ENCODE measurements at places on chromosomes 2 and 18.

DNA sequence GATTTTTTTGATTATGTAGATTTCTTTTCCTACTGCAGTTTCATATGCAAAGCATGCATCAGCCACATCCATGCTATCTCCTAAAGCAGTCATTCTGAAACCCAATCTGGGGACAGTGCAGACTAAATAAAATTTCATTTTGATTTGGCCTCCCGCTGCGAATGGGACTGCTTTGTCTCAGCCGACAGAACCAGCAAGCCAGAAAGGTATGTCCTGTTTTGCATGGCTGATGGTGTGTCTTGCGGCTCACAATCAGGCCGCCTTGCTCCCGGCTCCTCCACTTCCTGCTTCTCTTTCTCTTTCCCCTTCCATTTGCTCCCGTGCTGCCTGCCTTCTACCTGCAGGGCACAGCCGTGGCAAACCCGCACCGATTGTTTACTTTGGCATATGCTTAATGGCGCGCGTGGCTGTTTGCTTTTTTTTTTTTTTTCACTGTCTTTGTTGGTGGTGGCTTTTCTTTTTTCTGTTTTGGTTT, 419.6 kb upstream of the POU3F3 start:
- DNase-seq: no peak

DNA sequence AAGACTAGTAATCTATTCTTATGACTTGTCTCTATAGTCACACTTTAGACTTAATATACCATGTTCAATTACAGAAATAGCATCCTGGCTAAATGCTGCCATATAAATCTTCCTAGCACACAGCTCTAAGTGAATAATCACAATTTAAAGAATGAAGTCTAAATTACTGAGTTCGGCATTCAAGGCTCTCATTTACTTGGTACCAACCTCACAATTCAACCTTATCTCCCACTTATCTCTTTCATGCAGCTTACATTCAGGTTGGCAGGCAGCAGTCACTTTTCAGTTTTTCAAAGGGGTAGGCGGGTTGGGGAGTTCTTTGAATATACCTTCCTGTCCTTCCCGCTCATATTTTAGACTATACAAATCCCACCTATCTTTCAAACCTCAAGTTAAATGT, 1.5 kb downstream of the MMADHC start:
- no peak for DNase-seq

DNA sequence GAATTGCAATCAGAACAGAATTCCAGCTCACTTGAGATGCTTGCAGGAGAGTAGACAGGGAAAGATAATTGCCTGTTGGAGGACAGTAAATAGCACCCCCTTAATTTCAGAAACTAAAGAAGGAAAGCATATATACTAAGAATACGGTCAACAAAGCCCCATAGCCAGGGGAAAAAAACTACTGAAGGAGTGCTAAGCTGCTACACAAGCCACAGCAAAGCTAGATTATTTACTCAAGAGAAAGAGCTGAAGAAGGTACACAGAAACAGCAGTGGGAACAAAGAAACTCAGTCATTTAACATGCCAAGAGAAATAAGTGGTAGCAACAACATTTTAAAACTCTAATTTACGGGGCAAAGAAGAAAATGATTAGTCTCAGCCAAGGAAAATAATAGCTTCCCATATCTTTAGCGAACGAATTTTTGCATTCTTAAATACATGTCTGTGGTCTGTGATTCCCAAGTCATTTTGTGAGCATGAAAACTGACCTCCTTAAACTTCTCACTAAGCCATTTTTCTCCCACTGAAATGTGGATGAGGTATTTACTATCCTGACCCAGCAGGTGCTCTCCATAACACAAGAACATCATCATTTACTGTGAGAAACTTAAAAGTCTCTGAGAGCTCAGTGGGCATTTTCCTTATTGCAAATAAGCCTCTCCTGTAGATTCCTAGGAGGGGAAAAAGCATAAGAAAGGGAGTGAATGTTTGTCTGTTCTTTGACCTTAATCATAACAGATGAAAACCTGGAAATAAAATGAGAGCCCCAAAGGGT, 196.0 kb downstream of the PAX3 start:
- DNase-seq: no peak

DNA sequence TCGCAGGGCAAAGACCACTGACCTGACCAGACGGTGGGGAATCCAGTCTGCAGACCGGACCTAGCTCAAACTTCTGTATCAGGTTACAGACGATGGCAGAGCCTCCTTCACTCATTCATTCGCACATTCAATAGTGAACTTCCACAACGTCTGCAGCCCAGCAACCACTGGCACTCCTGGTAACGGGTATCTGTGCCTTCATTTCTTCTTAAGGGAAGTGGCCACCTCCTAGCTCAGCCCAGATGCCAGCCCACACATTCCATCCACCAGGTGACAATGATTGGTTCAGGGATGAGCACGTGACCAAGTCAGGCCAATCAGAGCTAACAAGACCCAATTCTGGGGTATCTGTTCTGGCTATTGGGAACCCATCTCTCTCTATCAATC, 15.9 kb upstream of the ARMC9 start:
- DNase-seq: no peak

DNA sequence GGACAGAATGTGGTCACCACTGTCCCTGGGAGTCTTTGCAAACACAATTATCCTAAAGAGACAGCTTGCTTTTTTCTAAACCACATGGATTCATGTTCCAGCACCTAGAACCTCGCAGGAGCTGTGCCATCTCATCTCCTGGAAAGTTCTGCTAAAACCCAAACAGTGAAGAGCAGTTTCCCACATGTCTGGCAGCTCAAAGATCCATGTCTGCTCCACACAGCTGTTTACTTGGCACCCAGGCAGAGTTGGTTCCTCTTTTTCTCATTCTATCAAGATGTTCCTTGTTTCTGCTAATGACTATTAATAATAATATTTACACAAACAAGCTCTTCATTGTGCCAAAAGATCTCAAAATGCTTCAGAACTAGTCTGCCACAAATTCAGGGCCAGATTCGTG, 30.1 kb upstream of the PID1 start:
- no peak for DNase-seq

GRCh38 chr2:227464851-227465250, 7.1 kb upstream of the AGFG1 start:
- no peak for DNase-seq

DNA sequence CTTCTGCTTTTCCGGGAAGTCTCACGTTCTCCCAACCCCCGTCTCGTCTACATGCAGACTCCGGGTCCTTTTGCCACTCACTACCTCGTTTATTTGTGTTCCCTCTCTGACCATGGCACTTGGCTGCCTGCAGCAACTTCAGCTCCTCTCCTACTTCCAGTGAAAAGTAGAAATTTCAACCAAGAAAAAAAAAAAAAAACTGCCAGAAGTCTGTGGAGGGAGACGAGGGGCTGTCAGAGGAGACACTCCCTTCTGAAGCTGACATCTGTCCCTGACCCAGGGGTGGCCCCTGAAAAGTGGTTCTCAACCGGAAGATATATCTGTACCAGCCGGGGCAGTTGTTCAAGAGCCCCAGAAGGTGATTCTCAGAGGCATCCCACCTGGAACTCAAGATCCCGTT, 742 bp upstream of the MYO5B start:
- no peak for DNase-seq

GRCh38 chr2:207423886-207424285, 105.9 kb upstream of the CREB1 start:
- peak; percentile 6 for DNase-seq

- DNase-seq: no peak
These were observed 143.6 kb downstream of the COL4A4 start for GRCh38 chr2:227020416-227020815.

DNA sequence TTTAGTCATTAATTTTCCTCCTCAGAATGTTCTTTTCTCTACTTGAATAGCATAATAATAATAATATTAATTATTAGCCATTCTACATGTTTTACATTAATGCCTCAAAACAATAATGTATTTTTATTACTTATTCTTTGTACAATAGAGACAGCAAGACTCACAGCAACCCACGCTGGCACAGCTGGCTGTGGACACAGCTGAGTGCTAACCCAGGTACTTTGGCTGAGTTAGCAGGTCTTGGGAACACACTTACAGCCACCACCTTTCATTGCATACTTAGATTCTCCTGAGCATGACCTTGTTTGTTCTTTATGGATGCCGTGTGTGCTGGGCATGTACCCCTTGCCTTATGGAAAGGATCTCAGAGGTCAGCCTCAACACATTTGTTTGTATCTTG, 260.2 kb upstream of the ST6GAL2 start:
- no peak for DNase-seq

DNA sequence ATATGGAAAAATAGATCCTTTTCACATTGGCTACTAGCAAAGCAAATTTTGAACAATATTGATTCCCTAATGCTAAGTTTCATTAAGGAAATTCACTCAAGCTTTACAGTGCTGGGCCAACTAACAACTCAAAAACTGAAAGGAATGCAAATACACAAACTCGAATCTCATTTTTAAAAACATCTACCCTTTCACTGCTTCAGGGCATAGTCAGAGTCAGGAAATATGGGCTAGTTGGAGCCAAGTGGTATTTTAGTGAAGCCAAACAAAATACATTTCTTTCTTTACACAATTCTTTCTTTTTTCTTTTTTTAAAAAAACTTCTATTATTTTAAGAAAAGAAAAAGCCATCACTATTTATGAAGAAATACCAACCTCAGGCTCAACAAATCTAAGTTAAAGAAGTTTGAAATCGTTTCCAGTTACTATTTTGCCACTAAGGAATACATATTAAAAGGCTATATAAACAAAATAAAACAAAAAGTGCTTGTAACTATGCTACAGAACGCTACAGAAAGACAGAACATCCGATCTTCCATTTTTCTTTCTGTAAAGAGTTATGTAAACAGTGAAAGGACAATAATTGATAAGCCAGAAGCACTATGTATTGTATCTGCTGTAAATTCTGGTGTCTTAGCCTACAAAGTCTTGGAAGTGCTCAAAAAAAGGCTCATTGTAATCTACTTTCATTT, 113.6 kb upstream of the STK17B start:
- DNase-seq: no peak

DNA sequence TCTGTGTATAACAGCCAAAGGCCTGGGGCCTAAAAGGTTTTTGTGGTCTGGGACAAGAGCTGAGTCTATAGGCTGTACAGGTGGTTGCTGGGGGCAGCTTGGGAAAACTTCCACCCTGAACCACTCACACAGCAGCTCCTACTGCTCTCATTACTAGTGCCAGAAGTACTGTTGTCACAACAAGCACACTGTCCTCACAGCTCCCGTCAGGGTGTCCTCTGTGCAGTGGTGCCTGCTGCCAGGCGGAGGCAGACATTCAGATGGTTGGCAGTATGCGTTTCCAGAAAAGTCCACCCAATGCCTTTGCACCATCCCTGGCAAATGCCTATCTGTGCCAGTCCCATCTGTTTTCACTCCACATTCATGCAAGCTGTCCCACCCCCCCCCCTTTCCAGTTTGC, 58.5 kb downstream of the EPAS1 start:
- no peak for DNase-seq

GRCh38 chr2:119550346-119550745, 6.1 kb downstream of the CFAP221 start:
- DNase-seq: no peak

GRCh38 chr2:156540706-156541105, 104.5 kb downstream of the GPD2 start:
- no peak for DNase-seq

DNA sequence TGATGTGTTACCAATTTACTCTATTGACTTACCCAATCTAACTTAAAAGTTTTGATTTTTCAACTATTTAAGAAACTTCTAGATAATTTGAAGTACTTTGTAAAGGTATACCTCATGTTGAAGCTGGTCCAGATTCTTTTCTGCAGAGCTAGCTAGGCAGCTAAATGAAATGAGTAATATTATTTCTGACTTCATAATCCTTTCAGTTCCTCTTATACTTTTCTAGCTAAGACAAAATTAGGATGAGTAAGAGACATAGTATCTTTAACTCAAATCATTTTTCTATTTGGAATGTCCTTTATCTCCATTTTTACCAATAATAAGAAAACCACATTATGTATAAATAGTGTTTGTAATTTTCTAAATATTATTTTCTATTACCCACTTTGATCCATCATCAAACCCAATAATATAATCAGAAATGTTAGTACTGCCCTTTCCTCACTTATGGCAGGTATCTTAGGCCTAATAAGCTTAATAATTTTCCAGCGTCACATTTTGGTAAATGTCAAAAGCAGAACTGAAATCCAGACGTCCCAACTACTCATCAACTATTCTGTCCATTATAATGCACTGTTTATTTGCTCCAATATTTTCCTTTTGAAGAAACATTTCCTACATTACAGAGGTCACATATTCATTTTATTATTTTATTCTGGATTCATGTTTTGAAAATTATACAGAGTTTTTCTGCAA, 456.6 kb downstream of the THSD7B start:
- no peak for DNase-seq

DNA sequence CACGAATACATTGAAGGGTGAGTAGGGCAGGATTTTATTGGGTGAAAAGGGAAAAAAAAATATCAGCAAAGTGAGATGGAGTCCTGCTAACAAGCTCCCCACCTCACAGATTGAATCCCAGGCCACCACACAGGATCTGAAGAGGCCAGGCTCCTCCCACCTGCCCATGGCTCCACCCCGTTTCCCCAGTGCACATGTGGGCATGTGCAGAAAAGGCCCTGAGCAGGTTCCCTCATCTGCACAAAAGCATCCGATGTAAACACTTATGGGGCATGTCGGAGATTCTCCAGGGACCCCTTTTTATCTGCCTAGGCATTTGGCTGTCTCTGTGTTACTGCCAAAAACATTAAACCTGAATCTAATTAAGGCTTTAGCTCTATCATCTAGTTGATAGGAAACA, 35.2 kb downstream of the SKA1 start:
- no peak for DNase-seq

DNA sequence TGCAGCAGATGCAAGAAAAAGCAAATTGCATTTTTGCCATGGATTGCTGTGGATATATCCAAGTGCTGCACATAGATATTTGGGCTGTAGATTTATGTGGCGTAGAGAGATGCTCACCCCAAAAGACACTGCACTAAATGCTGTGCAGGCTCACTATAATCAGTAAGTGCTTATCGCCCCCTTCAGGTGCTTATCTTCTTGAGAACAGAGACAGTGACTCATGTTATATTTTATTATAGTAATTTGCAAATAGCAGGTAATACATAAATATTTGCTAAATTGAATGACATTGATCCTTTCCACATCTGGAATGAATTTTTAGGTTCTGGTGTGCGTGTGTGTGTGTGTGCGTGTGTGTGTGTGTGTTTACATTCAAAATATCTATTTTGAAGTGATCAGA, 36.8 kb upstream of the PLEKHM3 start:
- DNase-seq: no peak

DNA sequence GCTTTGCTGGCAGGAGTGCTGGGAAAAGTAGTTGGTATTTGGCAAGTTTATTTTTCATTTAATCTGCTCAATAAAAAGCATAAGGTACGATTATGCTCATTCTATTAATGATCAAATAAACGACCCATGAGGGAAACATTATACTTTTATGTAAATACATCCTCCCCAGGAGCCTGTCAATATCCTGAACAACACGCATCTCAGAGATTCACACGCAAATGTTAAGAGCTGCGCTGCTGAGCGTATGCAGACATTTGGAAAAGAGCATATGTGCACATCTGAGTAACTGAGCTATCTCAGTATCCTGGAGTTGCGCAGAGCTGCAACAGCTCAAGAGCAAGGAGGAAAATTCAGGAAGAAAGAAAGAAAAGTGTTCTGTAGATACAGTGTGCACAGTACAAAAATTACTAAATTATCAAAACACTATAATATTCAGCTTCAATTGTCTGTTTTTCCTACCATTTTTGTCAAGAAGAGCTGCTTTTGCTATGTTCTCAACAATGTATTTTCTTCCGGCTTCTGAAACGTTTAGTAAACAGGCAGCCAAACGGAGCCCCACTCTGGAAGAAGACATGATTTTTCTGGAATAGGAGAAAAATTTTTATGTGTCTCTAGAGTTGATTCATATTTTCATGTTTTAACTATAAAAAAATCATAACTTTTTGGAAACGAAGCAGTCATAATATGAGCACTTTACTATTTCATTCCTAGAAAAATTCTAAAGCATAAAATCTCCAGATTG, 2.4 kb downstream of the FTCDNL1 start:
- no peak for DNase-seq

All from stimulated activated naive CD4-positive, alpha-beta T cell treated with Interleukin-2 at 50 U/mL for 16 hours (primary cell).